GM12878 (cell line): ENCODE measurements at places on chromosomes 12 and 14.

DNA sequence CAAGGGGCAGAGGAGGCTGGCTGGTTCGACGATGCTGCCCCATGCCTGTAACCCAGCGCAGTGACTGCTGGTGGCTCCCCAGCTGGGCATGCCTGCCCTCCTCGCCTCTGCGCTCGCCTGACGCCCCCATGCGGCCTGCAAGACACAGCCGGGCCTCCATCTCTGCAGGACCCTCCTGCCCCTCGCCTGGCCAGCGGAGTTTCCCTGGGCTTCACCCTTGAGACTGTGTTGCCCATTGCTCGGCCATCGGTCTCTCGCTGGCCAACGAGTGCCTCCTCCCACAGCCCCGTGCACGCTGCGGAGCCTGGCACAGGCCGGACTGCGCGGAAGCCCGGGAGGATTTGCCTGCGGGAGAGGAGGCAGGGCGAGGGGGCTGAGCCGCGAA, 17.6 kb downstream of the ASPG start:
- no peak for DNase-seq

GRCh38 chr12:106919910-106920544, 35.7 kb upstream of the TMEM263 start:
- no peak for DNase-seq

DNA sequence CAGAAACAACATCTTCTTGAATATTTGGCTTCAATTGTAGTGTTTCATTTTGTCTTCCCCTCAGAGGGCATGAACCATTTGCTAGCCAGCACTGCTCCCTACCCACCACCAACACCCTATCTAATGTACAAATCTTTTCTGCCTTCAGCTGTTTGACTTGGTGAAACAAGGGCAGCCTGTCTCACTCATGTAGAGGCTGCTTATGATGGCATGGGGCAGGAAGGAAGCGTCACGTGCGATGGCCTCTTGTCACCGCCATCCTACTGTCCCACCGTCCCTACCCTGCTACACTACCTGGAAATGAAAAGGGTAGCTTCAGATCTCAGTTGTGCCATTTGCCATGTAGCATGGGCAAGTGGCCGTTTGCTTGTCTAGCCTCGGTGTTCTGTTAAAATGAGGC, 29.9 kb upstream of the LRTM2 start:
- no peak for DNase-seq

DNA sequence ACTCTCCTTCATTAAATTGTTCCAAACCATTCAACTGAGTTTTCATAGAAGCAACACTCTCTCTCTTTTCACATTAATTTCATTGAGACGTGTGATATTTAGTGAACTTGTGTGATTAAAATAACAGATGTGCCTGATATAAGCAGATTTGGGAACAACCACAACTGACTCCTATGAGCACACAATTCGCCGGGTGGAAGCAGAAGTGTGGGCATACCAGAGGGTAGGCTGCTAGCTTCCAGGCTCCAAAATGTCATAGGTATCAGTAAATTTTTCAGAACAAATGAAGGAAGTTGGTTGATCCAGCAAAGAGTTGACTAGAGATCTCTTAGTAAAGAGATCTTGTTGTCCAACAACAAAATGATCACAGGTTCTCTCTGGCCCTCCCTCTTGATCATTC, 429.7 kb downstream of the DPF3 start:
- DNase-seq, result no peak

DNA sequence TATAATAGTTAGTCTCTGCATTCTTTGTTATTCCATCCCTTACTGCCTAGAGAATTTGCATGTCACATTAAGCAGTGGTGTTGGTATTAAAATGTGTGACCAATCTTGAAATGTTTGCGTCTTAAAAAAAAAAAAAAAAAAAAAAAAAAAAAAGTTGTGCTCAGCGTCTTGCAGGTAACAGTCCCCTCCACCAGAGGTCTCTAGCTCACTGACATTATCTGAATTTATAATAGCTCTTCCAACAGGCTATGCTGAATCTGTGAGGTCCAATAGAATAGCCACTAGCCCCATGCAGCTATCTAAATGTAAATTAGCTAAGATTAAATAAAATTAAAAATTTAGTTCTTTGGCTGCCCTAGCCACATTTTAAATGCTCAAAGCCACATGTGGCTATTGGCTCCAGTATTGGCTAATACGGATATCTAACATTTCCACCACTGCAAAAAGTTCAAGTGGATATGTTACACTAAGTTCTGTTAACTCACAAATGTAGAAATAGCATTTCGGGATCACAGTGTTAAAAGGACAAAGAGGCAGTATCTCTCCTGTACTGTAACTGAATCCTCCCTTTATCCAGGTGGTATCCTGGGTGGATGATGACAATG, 28.7 kb downstream of the NKX2-8 start:
- no peak for DNase-seq
